ENCODE measurements at places on chromosomes 4 and X. TPM values are rescaled to one million over a fixed set of nuclear protein-coding genes. Genes with fewer than 3 reads are reported as not detected.

GRCh38 chr4:162347842-162348213, 184.0 kb upstream of the FSTL5 start:
- DNase-seq, result no peak

DNA sequence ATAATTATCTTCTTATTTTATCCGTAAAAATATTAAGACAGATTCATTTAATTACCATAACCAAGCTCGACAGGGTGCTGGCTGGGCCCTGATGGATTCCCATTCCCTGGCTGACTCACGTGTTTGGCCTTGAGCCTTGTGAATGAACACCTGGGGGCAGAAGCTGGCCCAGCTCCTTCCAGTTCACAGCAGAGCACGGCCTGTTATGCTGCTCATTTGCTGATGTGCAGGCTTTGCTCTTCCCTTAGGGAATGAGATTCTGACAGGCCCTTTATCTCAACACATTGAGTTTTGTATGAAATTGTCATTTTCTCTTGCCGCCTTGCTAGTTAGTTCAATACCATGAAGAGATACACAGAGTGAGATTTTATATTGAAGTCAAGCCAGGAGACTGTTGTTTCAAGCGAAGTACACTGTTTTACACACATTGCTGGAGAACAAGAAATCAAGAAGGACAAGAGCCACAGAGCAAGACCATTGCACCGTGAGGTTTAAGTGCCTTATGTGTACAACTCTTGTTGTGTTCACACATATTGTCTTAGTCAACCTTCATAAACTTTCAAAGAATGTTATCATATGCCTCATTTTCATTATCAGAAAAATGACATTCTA, 1583.3 kb downstream of the STIM2 start:
- DNase-seq, result no peak

MAPK10 gene
- not detected for total RNA-seq

DNA sequence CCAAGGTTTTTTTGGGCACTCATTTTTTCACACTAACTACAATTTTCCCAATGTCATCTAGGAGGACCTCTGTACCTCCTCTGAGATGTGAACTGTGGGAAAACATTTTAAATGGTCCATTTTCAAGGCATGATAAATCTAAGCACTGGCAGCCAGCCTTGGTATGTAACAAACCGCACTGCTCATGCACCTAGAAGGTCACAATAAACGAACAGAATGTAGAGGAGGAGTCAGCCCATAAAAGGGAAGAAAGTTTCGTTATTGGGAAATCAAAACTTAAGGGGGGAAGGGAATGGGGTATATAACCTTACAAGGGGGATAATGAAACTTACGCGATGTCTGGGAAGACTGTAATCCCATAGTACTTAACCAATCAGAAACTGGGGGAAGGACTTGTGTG, 16.4 kb downstream of the COX18 start:
- no peak for DNase-seq

DNA sequence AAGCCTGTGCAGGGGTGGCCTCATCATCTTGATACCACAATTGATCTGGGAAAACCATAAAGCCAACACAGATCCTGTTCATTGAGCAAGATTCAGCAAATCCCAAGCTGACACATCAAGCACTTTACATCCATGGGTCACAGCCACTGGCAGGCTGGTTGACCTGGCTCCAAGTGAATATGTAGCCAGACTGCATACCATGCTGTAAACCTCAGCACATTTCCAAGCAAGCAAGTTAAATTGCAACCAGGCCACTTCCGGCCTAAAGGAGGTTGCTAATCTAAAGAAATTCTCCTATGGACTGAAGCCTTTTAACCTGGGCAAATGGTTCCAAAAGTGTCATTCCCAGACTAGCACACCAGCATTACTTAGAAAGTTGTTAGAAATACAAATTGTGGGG, 54.4 kb upstream of the USP26 start:
- DNase-seq, result no peak

DNA sequence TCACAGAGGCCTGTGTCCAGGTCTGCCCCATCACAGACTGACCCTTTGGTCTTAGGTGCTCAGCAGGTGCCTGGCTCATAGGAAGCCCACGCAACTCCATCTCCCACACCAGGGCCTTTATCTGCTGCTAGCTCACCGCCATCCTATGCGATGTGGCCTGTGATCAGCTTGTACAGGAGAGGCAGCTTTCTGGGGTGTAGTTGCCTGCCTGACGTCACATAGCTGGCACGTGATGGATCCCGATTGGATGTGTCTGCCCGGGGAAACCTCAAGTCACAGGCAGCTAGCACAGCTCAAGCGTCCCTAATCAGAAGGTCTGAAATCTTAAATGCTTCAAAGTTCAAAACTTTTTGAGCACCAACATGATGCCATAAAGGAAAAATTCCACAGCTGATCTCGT, 41.2 kb upstream of the CLDN34 start:
- no peak for DNase-seq

DNA sequence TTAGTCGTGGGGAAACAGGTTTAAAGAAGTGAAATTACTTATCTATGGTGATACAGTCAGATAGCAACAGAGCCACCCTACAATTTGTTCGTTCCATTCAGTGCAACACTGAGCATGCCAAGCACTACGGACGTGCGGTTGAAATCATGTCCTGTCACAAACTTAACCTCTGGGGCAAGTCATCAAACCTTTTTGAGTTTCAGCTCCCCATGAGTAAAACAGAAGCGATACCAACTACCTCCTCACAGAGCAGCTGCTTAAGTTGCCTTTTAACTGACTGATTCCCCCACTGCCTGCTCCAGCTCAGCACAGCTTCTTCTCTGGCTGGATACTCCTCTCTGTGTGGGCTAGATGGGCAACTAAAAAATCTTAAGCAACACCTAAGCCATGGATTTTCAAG, 36.0 kb downstream of the LHFPL1 start:
- peak; percentile 25 for DNase-seq

DNA sequence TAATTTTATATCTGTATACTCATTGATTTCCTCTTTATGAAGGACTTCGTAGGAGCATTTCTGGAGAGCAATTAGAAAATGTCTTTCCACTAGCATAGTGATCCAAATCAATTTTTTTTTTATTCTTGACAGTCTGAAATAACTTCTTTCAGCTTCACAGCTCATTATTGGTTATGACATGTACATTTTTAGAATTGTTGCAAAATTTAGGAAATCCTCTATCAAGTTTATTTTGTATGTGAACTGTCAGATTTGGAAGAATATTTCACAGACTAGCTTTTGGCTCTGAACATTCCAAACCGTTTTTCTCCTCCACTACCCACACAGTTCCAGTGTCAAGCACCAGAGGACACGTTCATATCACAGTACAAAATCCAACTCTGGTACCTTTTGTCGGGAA, 249.6 kb upstream of the ATOH1 start:
- DNase-seq, result no peak

DNA sequence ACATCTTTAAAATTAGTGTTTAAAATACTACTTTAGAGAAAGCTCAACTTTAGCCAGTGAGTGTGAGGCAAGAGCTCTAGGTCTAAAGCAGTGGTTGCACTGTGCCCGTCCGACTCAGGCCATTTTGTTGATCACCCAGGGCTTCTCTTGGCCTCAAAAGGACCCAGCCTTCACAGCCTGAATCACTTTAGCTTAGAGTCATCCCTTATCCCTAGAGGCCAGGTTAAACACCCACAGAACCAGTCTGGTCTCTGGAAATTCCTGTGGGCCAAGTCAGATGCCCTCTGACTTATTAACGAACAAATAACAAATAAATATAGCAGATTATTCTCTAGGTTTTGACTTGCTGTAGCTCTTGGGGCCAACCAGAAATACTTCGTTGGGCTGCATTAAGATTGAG, 102.3 kb downstream of the WWC2 start:
- no peak for DNase-seq

- DNase-seq, result no peak
Observed at GRCh38 chrX:8679550-8679949, 52.4 kb downstream of the ANOS1 start.

- DNase-seq, result no peak
Observed at GRCh38 chrX:96424007-96424406, 260.6 kb upstream of the DIAPH2 start.

- DNase-seq, result peak; percentile 44
Observed at GRCh38 chrX:153469811-153470410, 465 bp downstream of the HAUS7 start.

DNA sequence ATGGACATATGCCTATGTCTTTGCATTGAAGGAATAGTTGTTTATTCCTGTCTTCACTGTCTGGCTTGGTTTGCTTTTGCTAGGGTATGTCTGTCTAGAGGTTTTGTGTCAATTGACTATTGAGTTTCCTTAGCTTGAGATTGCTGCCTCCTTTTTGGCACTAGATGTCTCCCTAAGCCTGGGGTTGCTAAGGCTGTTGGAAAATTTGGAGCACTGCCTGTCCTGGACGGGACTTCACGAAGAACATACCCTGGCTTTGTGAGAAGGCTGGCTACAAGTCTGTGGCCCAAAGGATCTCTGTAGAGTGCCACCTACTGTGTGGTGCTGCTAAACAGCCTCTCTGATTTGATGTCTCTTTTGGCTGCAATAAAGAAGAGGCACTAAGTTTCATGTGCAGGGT, 183.8 kb upstream of the NUDT10 start:
- DNase-seq, result peak; percentile 4

DNA sequence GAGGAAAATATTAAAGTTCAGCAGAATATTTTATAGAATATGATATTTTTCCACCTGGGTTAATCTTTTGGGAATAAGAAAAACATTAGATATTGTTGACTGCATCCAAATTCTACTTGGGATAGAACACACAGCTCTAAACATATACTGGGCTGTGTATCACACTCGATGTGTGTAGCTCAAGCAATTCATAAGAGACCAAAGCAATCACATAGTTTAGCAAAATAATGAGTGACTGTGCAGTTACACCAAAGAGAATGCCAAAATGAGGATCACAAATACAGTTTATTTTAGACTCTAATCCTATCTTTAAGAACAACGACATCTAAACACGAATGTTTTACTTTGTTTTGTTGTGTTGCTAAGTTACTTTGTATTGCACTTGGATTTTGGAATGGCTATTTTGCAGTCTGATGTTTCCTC, 101.2 kb downstream of the CBR4 start:
- DNase-seq, result no peak

SLITRK4 gene
- total RNA-seq, result not detected

RHOXF2 gene
- not detected for total RNA-seq

DNA sequence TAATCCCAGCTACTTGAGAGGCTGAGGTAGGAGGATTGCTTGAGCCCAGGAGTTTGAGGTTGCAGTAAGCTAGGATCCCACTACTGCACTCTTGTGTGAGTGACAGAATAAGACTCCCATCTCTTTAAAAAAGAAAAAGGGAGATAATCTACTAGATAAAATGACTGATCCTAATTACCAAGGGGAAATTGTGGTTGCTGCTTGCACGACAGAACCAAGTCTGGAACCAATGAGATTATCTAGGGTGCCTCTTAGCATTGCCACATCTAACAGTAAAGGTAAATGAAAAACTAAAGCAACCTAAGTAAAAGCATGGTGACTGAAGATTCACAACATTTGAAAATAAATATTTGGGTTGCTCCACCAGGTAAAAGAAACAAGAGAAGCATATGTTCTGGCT, 185.1 kb downstream of the PDHA2 start:
- DNase-seq, result no peak

ZCCHC18 gene
- total RNA-seq, result 1.0 TPM

OPHN1 gene
- total RNA-seq, result 0.07 TPM

- DNase-seq, result no peak
Observed at GRCh38 chrX:20221902-20222301, 44.8 kb downstream of the RPS6KA3 start.

GRCh38 chr4:7945709-7946380, 6.2 kb upstream of the AFAP1 start:
- DNase-seq, result no peak

TRMT10A gene
- 9.8 TPM for total RNA-seq

DNA sequence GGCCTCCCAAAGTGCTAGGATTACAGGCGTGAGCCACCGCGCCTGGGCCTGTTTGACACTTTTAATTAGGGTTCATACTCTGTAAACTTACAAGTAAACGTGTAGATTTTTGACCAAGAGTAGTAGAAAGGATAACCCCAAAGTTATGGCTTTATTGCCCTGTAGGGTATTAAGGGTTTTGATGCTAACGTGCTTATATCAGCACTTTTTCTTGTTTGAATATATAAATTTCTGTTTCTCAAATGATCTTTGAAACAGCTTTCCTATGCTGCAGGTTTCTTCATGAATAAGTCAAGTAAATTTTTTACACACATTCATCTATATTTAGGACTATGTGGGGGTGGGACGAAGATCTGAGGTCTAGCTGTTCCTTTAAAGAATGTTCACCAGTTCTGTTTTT, 29.3 kb upstream of the REPS2 start:
- no peak for DNase-seq

DNA sequence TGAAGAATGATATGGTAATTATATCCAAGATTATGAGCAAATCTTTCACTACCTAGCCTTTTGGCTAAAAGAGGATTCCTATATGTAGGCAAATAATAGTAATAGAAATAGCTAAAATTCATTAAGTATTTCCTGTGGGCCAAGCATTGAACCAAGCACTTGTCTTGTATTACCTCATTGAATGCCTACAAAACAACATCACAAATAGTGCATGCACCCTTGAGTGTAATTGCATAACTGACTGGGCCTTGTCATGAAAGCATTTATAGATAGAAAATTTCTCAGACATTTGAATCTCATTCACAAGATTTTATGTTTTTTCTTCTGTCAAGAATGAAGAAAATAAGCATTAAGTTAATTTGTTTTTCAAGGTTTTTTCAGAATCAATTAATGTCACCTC, 3.9 kb upstream of the HPGDS start:
- no peak for DNase-seq

ASB5 gene
- total RNA-seq, result not detected

SSX4B gene
- total RNA-seq, result not detected

BCORL1 gene
- total RNA-seq, result 8.3 TPM

Measured in activated CD4-positive, alpha-beta T cell treated with anti-CD3 and anti-CD28 coated beads for 36 hours (primary cell).